ENCODE measurements at places on chromosomes 11 and 22.

GRCh38 chr11:19173004-19173689 lies 28.6 kb downstream of the CSRP3 start:
- DNase-seq, result no peak

DNA sequence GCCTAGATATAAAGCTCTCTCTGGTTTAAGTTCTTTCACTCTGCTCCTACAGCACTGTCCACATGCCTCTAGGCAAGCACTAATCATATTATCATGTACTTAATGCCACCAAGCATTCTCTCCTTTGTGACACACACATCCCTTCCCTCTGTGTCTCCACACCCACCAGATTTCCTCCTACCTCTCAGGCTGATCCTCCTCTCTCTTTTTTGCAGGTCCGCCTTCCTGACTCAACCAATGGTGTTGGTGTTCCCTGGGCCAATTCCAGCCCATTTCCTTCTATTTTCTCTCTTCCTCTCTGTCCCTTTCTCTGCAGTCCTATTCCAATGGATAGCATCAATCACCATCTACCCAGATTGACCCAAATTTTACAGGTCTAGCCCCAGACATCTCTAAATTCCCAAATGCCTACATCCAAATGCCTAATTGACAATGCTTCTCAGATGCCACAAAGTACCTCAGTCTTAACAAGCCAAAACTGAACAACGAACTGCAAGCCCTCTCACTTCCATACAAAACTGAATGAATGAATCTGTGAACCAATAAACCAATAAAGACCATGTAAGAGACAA lies 504 bp upstream of the ZNF215 start:
- no peak for DNase-seq

- DNase-seq, result no peak
These were observed 118.7 kb downstream of the PGR start for GRCh38 chr11:101010899-101011298.

DNA sequence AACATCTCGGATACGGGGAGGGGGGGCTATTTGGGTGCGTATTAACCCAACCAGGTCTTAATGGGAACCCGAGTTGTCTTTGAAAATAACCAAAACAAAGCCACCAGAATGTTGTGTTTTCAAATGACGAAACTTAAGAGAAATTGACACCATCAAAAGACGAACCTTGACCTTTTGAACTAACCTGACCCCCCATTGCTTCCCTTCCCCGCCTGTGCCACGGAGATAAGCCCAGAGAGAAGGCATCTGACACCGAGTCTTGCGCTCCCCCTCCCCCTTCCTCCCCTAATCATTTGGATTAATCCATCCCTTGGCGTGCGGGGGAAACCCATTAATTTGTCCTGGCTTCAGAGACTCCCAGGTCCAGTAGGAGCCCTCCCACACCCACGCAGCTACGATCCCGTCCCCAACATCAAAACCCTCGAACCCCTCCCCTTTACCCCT lies 4.5 kb upstream of the GCAT start:
- no peak for DNase-seq

DNA sequence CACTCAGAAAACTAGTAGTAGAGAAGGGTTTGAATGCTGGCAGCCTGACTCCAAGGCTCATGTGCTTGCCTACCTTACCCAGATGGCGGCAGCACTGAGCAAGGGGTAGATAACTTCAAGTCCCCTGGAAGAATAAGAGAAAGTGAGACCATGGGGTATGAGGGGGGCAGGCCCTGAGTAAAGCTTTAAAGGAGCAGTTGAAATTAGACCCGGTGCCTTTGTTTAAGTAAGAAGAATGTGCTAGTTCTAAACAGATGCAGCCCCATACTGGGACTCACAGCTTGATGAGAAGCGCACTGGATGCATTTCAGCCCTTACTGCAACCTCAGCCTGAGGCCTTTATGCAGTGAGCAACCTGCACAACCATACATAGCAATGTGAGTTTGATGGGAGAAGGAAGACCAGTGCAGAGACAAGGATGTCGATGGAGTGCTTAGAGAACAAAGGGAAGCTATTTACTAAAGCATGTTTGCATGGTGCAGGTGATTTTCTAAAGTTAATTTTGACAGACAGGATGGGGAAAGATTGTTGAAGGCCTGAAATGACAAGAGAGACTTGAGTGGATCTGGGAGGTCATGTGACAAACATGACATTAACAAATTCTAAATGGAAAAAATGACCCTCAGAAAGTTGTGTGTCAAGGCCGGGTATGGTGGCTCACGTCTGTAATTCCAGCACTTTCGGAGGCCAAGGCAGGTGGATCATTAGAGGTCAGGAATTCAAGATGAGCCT lies 27.1 kb upstream of the TMA7B start:
- DNase-seq, result no peak

DNA sequence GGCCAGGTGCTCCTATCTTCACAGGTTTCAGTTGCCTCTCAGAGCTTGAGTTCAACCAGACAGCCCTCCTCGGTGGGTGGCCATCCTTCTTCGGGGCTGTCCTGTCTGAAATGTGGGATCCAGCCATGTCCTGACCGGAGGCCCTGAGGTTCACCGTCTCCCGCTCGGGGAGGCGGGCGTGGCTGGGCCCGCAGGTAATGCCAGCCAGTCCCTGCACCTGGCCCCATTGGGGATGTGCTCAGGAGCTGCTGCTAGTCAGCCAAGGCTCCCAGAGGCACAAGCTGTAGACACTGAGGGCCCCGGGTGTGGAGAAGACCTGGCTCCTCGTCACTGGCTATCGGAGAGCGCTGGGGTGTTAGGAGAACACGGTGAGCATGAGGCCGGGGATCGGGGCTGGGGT lies 32.6 kb downstream of the TSPAN4 start:
- no peak for DNase-seq

GRCh38 chr22:42895087-42895486 lies 38.0 kb upstream of the ARFGAP3 start:
- no peak for DNase-seq

GRCh38 chr22:30665786-30666185 lies 1.9 kb downstream of the DUSP18 start:
- DNase-seq, result no peak

GRCh38 chr11:131195661-131196517 lies 174.5 kb upstream of the NTM start:
- no peak for DNase-seq

- DNase-seq, result no peak
These were observed 89.0 kb downstream of the CDKN1C start for GRCh38 chr11:2796508-2797113.

DNA sequence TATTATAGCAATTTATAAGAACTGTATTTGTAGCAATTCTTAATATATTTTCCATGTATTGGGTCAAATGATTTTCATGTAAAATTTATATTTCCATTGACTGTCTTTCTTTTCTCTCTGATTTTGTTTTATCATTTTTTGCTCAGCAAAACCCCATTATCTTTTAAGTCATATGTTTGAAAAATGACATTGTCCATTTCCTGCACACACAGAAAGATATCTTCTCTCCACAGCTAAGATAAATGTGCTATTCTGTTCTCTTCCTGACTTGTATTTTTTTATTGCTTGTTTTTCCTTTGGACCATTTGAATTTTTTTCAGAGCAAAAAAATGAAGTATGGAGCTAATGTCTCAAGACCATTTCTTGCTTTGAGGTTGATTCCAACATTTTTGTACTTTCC lies 6.3 kb upstream of the LRRC55 start:
- DNase-seq, result no peak

- no peak for DNase-seq
These were observed 331.6 kb downstream of the CTTN start for GRCh38 chr11:70729949-70730348.

DNA sequence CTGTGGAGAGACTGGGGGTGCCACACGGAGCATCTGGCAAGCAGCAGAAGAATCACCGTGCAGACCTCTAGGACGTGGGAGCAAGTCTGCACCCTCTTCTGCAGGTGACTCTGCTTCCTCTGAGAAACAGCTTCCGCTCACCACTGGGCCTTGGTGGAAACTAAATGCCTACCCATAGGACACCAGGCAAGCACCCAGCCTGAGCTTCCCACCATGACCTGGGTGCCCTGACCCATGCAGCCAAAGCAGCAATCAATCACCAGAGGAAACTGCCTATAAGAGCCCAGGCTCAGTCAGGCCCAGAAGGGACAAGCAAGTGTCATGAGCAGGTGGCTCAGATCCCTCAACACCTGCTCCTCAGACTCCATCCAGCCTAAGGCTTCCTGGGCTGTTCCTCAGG lies 63.4 kb downstream of the IGLL5 start:
- DNase-seq, result no peak

DNA sequence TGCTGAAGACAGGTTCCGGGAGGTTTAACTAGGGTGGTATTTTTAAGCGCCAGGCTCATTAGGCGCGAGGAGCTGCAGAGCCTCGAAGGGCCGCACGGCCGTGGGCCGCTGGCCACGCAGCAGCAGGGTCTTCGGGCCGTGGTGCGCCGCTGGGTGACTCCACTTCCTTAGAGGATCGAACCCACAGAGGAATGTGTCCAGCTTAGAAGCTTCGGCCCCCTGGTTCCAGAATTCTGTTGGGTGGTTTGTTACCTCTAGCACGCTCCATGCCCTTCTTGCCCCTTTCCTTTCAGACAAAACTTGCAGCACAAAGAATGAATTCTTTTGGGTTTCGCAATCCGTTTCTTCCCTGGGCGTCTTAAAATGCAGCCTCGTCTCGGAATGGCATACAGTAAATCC lies 773 bp upstream of the PATL1 start:
- DNase-seq, result no peak

- no peak for DNase-seq
These were observed 1.3 kb downstream of the PARVB start for GRCh38 chr22:44025171-44026065.

DNA sequence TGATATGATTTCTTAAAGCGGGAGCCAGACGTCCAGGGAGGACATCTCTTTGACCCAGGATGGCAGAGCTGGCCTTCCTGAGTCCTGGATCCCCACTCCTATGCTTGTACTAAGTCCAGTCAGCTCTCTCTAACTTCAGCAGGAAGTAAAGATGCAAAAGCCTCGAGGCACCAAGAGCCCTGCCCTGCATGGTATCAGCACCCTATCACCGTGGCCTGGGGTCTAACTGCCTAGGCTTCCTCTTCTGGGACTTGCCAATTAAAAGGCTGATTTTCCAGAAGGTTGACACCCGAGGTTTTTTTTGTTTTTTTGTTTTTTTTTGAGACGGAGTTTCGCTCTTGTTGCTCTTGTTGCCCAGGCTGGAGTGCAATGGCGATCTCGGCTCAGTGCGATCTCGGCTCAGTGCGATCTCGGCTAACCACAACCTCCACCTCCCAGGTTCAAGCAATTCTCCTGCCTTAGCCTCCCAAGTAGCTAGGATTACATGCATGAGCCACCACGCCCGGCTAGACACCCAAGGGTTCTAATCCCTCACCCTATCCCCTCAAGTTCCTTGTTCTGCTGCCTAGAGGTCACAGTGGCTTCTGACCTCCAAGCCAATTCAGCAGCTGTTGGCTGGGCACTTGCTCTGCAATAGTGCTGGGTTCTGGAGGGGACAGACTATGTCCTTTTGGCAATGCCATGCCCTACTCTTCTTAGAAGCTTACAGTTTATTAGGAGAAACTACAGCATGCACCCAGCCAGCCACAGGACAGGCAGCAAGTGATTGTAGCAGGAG lies 50.6 kb upstream of the FTH1 start:
- no peak for DNase-seq

GRCh38 chr11:122809866-122810265 lies 28.4 kb upstream of the CRTAM start:
- no peak for DNase-seq

DNA sequence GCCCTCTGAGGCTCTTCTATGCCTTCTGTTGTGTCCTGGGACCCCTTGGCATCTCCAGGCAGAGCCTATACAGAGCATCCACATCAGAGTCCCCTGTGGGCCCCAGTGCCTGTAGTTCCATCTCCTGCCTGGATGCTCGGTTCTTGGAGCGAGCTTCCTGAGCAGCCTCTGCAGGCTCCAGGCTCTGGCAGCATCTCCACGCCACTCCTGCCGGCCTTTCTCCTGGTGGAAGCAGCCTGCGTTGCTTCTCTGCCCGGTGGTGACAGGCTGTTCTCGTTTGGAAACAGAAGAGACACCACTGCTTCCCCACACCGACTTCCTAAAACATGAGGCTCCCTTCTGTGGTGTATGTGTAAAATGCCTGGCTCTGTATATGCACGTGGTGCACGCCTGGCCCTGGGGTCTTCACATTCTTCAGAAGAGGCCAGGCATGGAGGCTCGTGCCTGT lies 52.8 kb downstream of the BCR start:
- no peak for DNase-seq

DNA sequence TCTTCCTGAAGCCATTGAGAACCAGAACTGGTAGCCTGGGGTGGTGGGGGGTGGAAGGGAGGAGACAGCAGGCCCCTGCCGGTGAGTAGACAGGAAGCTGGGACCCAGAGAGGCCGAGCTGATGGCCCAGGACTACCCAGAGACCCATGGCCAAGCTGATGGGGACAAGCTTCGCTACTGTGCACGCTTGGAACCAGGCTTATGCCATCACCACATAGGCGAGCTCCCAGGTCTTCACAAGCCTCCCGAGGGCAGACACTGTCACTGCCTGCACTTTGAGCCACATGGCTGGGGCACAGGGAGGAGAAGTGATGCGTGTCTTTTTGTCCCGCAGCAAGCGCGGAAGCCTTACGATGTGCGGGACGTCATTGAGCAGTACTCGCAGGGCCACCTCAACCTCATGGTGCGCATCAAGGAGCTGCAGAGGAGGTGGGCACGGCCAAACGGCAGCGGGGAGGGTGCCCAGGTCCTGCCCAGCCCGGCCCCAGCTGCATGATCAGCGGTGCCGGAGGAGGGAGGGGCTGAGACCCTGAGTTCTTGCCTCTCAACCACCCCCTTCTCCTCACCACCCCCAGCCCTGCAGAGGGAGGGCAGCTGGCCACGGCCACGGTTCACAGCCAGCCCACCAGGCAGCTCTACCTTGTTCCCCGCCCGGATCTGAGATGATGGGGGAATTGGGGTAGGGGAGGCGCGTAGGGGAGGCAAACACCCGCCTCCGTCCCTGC lies 76.0 kb upstream of the KCNQ1OT1 start:
- DNase-seq, result no peak

GRCh38 chr11:71202598-71202944 lies 49.8 kb downstream of the SHANK2 start:
- no peak for DNase-seq

DNA sequence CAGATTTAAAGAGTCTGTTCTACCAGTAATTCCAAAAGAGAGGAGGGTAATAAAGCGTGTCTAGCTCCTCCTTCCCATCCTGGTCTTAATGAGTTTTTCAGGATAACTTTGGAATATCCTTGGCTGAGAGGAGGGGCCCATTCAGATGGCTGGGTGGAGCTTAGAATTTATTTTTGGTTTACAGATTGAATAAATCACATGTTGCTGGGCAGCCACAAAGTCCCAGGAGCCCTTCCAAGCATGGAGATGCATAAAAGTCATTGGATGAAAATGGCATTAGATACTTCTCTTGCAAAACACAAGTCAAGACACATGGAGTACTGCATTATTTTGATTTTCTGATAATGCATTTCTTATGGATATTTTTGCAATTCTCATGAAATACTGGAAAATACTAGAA lies 139.0 kb downstream of the TRPC6 start:
- DNase-seq, result no peak
